ENCODE measurements at places on chromosomes 2 and 18.

GRCh38 chr2:144607891-144608521 lies 88.1 kb upstream of the ZEB2 start:
- no peak for DNase-seq

GRCh38 chr2:223044092-223044836 lies 7.7 kb upstream of the KCNE4 start:
- peak; percentile 69 for DNase-seq

DNA sequence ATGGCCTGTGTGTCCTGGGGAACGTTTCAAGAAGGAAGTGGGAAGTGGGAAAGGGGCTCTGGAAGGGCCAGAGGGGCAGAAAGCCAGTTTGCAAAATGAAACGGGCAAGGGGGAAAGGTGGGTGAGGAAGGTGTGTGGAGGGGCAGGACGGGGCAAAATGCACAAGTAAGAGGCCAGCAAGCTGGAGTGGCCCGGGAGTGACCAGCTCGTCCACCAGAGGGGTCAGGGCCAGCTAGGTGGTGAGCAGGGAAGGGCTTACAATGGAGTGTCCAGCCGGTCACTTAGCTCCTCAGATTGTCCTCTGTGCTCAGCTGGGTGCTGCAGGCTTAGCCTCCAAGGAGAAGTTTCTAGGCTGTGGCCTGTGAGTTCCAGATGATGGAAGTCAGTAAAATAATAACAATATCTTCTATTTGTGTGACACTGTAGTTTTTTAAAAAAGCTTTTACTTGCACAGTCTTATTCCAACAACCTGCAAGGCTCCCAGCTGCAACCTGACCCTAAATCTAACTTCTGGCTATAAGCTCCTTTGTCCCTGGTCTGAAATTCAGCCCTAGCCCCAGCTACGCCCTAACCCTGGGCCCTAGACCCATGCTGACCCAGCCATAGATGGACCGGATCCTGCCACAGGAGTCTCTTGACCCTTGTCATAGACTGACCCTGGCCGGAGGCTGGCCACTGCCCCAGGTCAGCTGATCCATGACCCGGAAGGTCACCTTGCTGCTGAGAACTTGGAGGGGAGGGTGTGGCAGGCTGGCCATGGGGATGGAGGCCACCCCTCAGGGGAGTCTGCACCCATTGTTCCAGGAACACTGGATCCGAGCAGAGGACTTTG lies 29.2 kb downstream of the MYO7B start:
- DNase-seq = no peak

- DNase-seq = no peak
Measured at GRCh38 chr2:105580870-105581554, 163.7 kb upstream of the NCK2 start.

DNA sequence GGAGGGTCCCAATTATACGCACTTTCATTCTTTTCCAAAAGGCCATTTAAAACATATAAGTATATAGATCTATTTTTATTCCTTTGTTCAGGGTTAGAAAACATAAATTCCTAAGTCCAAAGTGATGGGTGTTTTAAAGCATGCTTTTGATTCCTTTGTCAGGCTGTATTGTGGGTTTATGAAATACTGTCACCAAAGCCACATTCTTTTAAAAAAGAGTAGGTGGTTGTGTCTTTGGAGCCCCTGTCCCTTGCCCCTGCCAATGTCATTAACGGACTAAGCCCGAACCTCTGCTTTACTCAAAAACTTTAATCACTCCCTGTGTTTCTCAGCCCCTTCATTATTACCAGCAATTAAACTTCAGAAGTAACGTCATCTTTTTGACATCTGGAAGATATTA lies 104.9 kb upstream of the APCDD1 start:
- DNase-seq = no peak

All from mesenchymal stem cell (in vitro differentiated cells and primary cell).